ENCODE measurements at places on chromosomes 7 and 10.

GRCh38 chr10:80252296-80252887 is 37.1 kb downstream of the MAT1A start:
- DNase-seq, result no peak

GRCh38 chr10:79243181-79244067 is 103.8 kb upstream of the PPIF start:
- DNase-seq, result peak; percentile 55

GRCh38 chr10:22246680-22247391 is 29.0 kb upstream of the EBLN1 start:
- no peak for DNase-seq

DNA sequence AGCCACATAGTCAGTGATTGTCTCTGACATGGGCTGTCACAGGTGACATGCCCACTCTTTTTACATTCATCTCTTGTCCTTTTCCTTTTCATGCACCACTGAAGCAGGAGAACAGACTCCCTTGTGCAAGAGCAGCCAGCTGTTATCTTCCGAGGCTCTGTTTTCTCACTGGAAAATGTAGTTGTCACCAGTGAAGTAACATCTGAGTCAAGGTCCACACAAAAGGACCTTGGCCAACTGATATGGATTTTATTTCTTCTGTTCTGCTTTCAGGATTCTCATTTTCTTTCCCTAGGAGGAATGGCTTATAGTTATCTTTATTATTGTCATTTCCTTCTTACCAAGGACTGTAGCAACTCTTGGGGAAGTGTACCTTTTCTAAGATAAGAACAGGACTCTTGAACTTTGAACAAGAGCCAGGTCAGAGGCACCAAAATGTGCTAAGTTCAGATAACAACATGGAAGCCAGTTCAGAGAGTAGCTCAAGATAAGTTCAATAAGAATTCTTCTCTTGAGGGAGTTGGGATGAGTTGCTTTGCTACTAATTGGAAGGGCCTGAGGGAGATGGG is 22.7 kb downstream of the AVPI1 start:
- DNase-seq, result no peak

DNA sequence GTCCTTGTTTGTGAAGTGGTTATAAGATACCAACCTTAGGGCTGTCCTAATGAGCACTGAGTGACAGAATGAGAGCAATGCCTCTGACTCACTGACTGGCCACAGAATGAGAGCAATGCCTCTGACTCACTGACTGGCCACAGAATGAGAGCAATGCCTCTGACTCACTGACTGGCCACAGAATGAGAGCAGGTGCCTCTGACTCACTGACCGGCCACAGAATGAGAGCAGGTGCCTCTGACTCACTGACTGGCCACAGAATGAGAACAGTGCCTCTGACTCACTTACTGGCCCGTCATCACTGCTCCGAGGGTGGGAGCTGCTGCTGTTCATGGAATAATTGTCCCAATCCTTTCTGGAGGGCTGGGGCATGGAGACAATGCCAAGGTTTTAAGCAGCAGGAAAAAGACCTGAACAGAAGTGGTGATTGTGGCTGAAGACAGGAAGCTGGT is 265.2 kb upstream of the PPP2R2D start:
- no peak for DNase-seq

- DNase-seq, result no peak
Observed at GRCh38 chr7:130387306-130387627, 7.0 kb downstream of the CPA1 start.

DNA sequence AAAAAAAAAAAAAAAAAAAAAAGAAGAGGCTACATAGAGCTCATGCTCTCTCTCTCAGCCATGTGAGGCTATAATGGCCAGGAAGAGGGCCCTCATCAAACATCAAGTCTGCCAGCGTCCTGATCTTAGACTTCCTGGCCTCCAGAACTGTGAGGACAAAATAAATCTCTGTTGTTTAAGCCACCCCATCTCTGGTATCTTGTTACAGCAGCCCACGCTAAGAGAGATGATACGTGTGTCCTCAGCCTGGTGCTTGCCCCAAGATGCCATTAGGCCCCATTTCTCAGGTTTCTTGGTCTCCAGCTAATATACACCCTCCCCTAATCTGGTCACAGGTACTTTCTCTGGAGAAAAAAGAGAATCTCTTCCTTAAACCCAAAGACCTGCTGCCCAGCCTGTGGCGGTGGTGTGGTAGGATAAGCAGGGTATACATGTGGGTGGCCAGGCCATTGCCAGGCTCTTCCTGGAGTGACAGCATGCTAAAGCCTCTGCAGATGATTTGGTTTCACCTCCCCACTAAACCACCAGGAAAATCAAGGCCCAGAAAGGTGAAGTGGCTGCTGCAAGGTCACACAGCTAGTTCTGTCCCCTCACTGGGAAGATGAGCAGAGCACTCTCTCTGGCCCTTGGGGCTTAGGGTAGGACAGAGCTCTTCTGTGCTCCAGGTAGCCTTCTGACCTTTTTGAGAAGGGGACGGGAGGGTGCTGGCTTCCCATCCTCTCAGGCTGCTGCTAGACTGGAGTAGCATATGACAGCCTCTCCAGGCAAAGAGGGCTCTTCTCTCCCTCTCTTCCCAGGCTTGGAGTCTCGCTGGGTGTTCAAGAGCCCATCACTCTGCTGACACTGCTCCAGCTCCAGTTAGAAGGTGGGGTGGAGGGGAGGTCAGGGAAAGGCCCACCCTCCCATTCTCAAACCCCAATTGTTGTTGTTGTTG is 5.2 kb downstream of the SPOCK2 start:
- no peak for DNase-seq

DNA sequence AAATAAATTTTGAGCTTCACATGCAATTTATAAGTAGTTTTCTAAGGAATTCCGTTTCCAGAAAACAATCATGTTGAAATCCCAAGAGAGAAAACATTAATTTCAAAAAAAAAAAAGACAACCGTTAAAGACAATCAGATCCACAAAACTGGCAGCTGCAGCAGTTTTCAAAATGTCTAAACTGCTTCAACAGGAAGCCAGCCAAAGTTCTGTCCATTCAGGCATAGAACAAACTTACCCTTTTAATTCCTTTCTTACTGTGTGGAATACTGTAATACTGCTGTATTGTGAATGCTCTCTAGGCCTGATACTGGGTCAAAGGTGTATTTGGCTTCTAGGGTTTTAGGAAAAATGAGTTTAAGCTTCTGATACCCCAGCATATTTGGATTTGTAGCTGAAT is 31.6 kb downstream of the HOXA1 start:
- DNase-seq, result no peak

DNA sequence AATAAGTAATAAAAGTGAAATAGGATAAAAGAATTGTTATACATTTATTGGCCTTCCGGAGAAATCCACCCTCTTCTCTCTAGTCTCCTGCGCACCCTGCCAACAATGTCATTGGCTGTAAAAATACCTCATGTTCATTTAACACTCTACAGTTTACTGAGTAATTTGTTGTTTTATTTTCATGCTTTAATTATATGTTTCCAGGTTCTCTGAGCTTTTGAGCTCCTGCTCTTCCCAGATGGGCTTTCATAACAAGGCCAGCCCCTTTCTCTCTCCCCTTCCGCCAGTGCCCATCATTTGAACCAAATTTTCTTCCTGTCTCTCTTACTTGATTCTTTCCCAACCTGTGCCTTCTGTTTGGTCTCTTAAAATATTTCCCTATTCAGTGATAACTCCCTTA is 144.6 kb upstream of the PRSS1 start:
- DNase-seq, result no peak

DNA sequence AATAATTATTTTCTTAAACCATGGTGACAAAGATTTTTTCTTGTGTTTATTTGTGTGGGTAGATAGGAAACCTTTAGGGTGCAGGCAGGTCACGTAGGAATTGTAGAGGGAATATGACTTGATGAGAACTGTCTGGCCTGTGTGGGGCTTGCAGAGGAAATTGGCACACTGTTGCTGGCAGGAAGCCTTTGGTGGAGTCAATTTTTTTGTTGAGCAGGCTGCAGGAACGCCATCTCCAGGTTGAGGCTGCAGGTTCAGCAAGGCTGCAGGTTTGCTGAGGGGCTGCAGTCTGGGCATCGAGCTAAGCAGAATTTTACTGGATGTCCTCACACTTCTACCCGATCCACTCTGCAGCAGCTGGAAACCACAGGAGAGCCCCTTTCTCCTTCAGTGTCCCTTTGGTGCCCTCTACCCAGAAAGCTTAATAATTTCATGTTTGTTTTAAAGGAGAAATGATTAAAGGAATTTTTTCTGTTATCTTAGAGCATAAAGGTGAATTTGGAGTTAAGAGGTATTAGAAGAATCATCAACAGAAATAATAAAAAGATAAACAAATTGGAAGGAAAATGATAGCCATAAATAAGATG is 37.0 kb downstream of the TBC1D12 start:
- DNase-seq, result no peak

GRCh38 chr7:95840953-95841950 is 68.9 kb downstream of the DYNC1I1 start:
- no peak for DNase-seq

DNA sequence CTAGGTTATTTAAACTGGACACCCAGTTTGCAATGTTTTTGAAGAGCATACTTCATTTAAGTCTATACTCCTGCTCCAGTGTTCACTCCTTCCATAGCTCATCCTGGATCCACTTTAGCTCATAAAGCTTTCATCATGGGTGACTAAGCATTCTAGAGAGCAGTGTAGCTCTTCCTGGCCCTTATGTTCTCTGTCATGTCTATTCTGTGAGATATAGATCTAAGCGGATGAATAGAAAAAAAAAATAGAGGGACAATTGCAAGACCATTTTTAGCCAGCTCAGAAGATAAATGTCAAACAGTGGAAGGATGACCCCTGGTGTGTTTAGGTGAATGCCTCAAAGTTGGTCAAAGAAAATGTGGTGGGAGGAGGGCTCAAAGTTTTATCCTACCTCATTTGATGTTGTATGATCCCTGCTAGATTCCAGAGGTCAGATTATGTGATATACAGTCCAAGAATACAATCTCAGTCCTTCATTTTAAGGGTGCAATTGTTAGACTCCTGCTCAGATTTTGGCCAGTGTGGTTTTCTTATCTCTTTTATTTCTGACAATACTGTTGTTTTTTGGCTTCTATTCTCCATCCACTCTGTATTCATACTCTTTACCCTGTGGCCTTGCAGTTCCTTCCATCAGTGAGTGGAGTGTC is 7.5 kb upstream of the HECW1 start:
- no peak for DNase-seq

DNA sequence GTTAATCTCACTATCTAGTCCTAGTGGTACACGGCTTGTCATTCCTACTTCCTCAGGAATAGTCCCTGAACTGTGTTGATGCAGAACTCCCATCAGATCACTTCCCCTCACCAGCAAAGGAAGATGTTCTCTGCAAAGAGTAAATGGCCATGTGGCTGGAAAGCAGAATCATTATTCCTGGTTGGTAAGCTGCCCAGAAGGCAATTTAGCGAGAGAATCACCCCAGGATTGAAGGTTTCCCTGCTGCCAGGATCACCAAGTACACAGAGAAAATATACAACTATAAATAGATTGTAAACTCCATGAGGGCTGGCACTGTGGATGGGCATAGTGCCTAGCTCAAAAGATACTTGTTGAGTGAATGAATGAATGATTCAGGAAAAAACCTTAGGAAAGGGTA is 115.0 kb downstream of the GFRA1 start:
- DNase-seq, result no peak

- DNase-seq, result no peak
Observed at GRCh38 chr7:6106140-6106904, 75.1 kb downstream of the ANKRD61 start.

DNA sequence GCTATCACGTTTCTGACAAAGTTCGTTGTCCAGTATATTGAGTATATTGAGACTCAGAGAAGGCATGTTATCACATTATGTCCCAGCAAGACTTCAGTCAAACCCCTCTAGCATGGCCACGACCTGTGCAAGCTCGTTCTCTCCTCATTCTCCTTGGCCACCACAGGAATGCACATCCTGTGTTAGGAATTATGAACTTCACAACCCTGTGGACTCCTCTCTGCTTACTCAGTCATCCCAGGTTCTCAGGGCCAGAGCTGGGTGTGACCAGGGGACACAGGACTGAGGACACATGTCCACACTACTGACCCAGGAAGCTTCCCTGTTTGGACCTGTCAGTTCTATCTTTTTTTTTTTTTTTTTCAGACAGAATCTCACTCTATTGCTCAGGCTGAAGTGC is 4.4 kb downstream of the SH2D4B start:
- no peak for DNase-seq

DNA sequence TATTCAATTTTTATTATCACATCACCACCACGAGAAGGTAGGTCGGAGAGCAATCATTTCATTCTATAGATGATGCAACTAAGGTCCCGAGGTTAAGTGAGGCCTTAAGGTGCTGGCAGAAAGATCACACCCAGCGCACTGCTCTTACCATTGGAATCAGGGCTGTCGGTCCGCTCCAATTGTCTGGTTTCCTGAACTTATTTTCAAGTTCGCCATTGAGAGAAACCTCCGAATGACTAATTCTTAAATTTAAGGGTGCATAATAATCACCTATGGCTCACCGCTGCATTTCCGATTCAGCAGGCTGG is 625 bp upstream of the GSTO2 start:
- DNase-seq, result no peak

GRCh38 chr10:123241391-123242141 is 87.4 kb downstream of the BUB3 start:
- DNase-seq, result no peak

DNA sequence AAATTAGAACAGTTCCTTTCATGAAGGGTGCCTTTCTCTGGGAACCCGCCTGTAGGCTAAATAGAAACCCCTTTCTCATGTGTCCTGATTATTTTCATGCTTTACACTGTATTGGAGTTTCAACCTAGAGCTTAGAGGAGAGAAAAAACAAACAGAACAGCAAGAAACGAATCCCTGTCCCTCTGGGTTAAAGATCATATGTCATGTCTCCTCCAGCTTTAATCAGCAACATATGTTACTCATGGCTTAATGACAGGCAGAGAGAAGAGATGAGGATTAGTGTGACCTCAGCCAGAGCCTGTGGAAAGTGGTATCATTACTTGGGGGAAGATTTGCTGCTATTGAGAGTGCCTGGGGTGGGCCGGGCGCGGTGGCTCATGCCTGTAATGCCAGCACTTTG is 32.1 kb downstream of the CRCP start:
- peak; percentile 85 for DNase-seq

DNA sequence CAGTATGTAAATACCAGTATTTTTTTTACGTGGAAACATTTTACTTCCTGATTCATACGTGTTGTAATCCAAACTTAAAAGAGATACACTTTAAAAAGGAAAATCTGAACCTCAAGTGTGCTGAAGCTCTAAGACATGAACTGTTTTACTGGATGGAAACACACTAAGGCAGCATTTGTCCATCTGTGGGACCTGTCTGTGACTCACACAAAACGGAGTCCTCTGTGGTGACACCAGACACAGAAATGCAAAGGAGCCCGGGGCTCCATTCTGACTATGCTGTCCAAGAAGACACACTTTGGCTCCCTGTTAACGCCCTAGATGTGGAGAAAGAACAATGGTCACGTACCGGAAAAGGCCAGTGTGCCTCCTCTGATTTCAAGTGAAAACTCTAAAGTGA is 23.9 kb downstream of the RNF133 start:
- no peak for DNase-seq

GRCh38 chr10:98469001-98469931 is 22.5 kb upstream of the HPS1 start:
- no peak for DNase-seq

All from NCI-H2171 (cell line).